ENCODE measurements at places on chromosomes 1 and 21. TPM values are rescaled to one million over a fixed set of nuclear protein-coding genes. Genes with fewer than 3 reads are reported as not detected.

DNA sequence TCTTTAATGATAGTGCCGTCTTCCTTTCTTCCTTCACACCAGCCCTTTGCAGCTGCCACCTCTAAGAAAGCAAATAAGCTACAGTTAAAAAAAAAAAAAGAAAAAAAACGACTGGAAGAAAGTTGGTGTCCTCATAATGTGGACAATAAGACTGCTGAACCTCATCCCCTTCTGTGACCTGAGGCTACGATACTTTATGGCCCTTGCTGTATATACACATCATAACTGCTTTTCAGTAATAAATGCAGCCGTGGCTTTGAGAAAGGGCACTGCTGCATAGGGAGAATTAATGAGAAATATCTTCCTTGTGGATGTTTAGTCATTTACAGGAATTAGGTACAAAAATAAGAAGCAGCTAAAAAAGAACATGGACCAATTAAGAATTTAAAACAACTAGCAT, 333.8 kb upstream of the ADGRL2 start:
- no peaks in the 10 kb centered on the region for H3K27me3 ChIP-seq
- no peaks in the 10 kb centered on the region for H3K36me3 ChIP-seq
- no peaks in the 10 kb centered on the region for H3K4me1 ChIP-seq
- no peak overlapping the region for H3K4me3 ChIP-seq
- no peak overlapping the region for H3K27ac ChIP-seq
- no peak for ATAC-seq

DNA sequence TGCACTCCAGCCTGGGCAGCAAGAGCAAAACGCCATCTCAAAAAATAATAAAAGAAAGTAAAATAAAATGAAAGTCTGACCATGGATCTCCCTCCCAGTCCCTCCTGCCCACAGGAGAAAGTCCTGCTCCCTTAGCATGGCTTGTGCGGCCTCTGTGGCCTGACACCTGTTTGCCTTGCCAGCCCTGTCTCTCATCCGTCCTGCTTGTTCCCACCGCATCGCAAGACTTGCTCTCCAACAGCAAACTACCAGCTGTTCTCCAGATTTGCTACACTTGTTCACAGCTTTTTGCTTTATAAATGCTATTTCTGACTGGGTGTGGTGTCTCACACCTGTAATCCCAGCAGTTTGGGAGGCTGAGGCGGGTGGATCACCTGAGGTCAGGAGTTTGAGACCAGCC, 2.7 kb downstream of the ETV3L start:
- H3K4me3 ChIP-seq, result no peak overlapping the region
- no peaks in the 10 kb centered on the region for H3K4me1 ChIP-seq
- no peak overlapping the region for H3K27ac ChIP-seq
- ATAC-seq, result no peak

DNA sequence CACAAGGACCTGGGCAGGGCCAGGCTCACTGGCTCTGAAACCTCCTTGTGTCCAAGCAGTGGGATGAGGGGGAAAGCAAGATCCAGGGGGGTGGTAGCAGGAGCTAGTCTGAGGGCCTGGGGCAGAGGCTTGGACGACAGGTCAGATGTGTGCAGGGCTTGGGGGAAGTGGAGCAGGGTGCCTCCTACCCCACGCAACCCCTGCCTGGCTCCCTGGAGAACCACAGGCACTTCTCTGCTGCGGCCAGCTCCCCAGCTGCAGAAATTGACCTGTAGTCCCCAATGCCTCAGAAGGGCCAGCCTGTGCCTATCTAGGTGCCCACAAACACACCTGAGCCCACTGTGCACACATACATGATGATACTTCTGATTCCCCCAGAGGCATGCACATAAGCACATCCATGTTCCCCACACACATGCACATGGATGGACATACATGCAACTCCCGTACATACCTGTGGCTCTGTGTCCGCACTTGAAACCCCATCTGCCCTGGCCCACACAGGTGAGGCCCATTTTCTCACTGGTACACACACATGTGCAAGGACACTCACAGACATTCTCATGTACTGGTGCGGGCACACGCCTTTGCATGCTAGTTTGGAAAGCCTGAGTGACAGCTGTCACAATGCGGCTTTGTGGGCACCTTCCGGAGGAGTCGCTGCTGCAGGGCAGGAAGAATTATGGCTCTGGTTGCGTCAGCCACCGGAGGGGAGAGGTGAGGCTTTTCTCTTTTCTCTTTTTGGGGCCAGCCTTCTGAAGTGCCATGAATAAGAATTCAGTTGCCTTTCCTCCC, 247.2 kb upstream of the CSF3R start:
- H3K4me3 ChIP-seq, result no peak overlapping the region
- H3K27me3 ChIP-seq, result peaks cover 31% of the 10 kb centered on the region
- no peak for ATAC-seq
- no peaks in the 10 kb centered on the region for H3K36me3 ChIP-seq
- H3K4me1 ChIP-seq, result no peaks in the 10 kb centered on the region
- no peak overlapping the region for H3K27ac ChIP-seq

- peaks cover 6% of the 10 kb centered on the region for H3K4me1 ChIP-seq
- no peak overlapping the region for H3K4me3 ChIP-seq
- peaks cover 89% of the 10 kb centered on the region for H3K36me3 ChIP-seq
- H3K27ac ChIP-seq, result no peak overlapping the region
- ATAC-seq, result no peak
- no peaks in the 10 kb centered on the region for H3K27me3 ChIP-seq
Observed at GRCh38 chr1:205797168-205797567, 15.8 kb downstream of the SLC41A1 start.

GRCh38 chr1:46755121-46755520, 36.2 kb upstream of the EFCAB14 start:
- no peak overlapping the region for H3K4me3 ChIP-seq
- no peak overlapping the region for H3K27ac ChIP-seq
- peaks cover 25% of the 10 kb centered on the region for H3K27me3 ChIP-seq
- H3K4me1 ChIP-seq, result no peaks in the 10 kb centered on the region
- no peaks in the 10 kb centered on the region for H3K36me3 ChIP-seq

- H3K36me3 ChIP-seq, result no peaks in the 10 kb centered on the region
- H3K4me3 ChIP-seq, result no peak overlapping the region
- no peak for ATAC-seq
- H3K27me3 ChIP-seq, result no peaks in the 10 kb centered on the region
Observed at GRCh38 chr21:36175771-36176565, 19.3 kb downstream of the DOP1B start.

GRCh38 chr1:33763406-33763805, 100.5 kb upstream of the HMGB4 start:
- peaks cover 7% of the 10 kb centered on the region for H3K27me3 ChIP-seq
- H3K4me1 ChIP-seq, result no peaks in the 10 kb centered on the region
- no peak for ATAC-seq
- no peak overlapping the region for H3K4me3 ChIP-seq

AGO4 gene
- total RNA-seq, result 8.1 TPM
